ENCODE measurements at places on chromosomes 2 and 18.

- no peak for DNase-seq
Measured at GRCh38 chr2:98528349-98528748, 80.0 kb downstream of the COA5 start.

GRCh38 chr18:35497027-35497369, 762 bp downstream of the INO80C start:
- DNase-seq: no peak

- DNase-seq: no peak
Measured at GRCh38 chr2:217261452-217261851, 401.6 kb upstream of the TNP1 start.

DNA sequence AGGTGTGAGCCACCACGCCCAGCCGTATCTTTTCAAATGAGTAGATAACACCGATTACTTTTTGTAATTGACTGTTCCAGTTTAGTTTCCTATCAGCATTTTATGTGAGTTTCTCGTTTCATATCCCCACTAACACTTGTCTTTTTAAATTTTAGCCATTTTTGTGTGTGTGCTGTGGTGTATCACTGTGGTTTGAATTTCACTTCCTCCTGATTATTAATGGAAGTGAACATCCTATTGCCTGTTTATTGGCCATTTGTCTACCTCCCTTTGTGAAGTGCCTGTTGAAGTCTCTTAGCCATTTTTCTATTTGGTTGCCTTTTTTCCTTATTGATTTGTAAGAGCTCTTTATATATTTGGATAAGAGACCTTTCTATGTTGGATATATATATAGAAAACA, 91.7 kb upstream of the STON1 start:
- DNase-seq: no peak

DNA sequence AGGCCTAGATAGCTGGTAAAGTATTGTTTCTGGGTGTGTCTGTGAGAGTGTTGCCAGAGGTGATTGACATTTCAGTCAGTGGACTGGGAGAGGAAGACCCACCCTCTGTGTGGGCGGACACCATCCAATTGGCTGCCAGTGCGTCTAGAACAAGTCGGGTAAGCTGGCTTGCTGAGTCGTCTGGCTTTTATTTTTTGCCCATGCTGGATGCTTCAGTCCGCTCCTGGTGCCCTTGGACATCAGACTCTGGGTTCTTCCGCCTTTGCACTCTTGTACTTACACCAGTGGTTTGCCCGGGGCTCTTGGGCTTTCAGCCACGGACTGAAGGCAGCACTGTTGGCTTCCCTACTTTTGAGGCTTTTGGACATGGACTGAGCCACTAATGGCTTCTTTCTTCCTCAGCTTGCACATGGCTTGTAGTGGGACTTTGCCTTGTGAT, 24.3 kb downstream of the DIS3L2 start:
- DNase-seq: no peak

DNA sequence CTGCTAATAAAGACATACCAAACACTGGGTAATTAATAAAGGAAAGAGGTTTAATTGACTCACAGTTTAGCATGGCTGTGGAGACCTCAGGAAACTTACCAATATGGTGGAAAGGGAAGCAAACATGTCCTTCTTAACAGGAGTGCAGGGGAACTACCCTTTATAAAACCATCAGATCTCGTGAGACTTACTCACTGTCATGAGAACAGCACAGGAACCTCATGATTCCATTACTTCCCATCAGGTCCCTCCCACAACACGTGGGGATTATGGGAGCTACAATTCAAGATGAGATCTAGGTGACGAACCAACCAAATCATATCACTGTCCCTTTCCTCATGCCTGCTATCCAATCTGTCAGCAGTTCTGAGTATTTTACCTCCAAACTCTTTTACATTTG, 586.7 kb downstream of the TDRD15 start:
- no peak for DNase-seq

DNA sequence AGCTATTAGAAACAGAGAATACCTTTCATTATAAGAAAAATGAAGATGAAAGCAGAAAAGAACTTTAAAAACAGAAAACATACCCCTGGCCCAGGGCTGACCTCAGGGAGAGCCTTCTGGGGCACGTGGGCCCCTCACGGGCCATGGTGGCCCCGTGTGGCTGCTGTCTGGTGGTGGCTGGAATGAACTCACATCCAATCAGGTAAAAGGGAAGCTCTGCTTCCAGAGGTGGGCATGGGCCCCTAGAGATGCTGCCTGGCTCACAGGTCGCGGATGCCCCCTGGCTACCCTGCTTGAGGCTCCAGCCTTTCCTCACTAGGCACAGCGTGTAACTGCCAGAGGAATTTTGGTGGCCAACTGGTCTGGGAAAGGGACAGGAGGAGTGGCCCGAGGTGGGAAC, 16.6 kb downstream of the SNORC start:
- peak; percentile 42 for DNase-seq

GRCh38 chr2:110934948-110935347, 185.8 kb upstream of the BCL2L11 start:
- DNase-seq: no peak

GRCh38 chr2:165467921-165468320, 1.6 kb upstream of the CSRNP3 start:
- DNase-seq: no peak

GRCh38 chr18:1968801-1969498, 602.4 kb downstream of the METTL4 start:
- no peak for DNase-seq

DNA sequence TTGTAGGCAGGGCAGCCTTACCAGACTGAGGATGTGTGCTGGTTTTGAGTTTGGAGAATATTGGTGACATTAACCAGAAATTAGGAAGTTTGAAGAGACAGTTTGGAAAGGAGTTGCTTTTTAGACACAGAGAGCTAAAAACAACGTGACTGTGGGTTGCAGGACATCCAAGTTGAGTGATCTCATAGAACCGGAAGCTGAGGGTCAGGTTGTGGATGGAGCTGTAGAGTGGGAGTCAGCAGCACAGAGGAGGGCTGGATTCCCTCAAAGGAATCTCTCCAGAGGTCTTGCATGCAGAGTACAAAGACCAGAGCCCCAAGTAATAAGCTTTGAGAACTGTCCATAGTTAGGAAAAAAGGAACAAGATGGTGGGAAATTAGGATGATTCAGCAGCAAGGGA, 9.3 kb downstream of the MAPRE3 start:
- no peak for DNase-seq

DNA sequence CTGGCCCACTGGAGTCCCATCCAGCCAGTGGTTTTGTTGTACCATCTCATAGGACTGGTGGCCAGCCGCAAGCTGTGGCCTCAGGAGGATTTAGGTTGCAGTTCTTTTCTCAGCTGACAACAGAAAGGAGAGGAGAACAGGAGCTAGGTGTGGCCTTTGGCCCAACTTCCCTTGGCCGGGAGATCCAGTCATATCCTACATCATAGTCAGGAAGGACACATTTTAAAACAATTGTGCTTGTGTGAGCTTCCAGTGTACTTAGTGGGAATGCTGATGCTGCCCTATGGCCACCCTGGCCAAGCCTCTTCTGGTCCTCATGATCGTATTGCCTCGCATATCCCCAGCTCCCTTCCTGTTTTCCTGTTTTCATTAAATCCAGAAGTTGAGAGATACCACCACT, 98.1 kb downstream of the WDSUB1 start:
- no peak for DNase-seq

GRCh38 chr2:180394305-180394704, 387.2 kb upstream of the CWC22 start:
- no peak for DNase-seq

DNA sequence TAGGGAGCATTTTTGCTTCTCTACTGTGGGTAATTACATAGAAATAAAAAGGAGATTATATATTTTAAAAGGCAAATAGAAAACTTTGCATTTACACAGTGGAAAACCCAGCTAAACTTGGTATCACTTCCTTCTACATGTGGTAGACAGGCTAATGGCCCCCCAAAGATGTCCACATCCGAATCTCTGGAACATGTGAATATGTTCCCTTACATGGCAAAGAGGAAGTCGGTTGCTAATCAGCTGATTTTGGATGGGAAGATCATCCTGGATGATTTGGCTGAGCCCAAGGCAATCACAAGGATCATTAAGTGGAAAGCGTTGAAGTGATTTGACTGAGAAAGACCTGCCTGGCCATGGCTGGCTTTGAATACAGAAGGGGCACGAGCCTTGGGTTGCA, 26.2 kb downstream of the CREG2 start:
- no peak for DNase-seq

GRCh38 chr2:1656326-1656960, 87.9 kb downstream of the PXDN start:
- peak; percentile 17 for DNase-seq

DNA sequence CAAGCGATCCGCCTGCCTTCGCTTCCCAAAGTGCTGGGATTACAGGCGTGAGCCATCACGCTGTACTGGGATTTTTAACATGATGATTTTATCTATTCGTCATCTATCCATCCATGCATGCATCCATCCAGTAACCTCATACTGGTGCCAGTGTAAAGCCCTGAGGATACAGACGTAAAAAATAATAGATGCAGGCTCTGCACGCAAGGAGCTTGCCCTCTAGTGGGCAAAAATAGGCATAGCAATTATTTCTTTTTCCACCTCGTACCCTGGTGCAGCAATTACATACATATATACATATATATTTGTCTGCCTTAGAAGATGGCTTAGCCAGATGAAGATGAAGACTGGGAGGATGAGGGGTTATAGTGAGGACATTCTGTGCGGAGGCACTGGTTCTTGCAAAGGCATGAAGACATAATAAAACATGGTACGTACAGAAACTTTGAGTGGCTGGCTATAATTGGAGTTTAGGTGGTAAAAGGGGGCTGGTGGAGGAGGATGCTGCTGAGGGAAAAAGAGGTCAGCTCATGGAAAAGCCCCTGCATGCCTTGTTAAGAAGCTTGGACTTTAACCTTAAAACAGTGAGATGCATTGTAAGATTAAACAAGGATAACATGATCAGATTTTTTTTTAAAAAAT, 19.6 kb upstream of the RPIA start:
- DNase-seq: no peak

DNA sequence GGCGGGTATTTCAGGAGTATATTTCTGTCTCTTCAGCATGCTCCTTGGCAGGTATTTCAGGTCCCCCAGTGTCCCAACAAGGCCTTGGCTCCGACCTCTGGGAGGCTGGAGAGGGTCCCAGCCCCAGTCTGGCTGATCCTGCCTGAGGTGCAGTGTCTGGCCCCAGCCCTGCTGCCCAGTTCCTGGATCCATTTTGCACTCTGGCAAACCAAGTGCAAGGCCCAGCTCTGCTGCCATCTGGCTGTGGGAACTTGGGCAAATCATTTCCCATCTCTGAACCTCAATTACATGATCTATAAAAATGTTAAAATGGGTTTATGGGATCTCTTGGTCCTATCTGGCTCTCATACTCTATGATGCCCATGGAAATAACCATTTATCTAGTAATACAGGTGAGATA, 63.6 kb downstream of the ZBTB7C start:
- DNase-seq: no peak

- DNase-seq: no peak
Measured at GRCh38 chr2:15673919-15674636, 82.4 kb downstream of the DDX1 start.

Measured in upper lobe of left lung (tissue), 6 donors.